ENCODE measurements at places on chromosomes 2 and 18. TPM values are rescaled to one million over a fixed set of nuclear protein-coding genes. Genes with fewer than 3 reads are reported as not detected.

ATP5F1A gene
- total RNA-seq = 265 TPM

RAB31 gene
- 32.1 TPM for total RNA-seq

GRCh38 chr2:190465060-190465459 lies 56.9 kb downstream of the MFSD6 start:
- no peak for DNase-seq
- H3K4me3 ChIP-seq = no peak overlapping the region
- peaks cover 20% of the 10 kb centered on the region for H3K4me1 ChIP-seq
- no peaks in the 10 kb centered on the region for H3K27me3 ChIP-seq
- H3K27ac ChIP-seq = no peak overlapping the region
- no peaks in the 10 kb centered on the region for H3K36me3 ChIP-seq

ITGB6 gene
- total RNA-seq = 46.3 TPM

- peak; percentile 91 for DNase-seq
- no peaks in the 10 kb centered on the region for H3K27me3 ChIP-seq
- peak overlapping the region; percentile 96 for H3K27ac ChIP-seq
- H3K4me1 ChIP-seq = peaks cover 14% of the 10 kb centered on the region
- peak overlapping the region; percentile 60 for H3K4me3 ChIP-seq
Observed at GRCh38 chr2:88627856-88628570, 749 bp upstream of the EIF2AK3 start.

GRCh38 chr18:76454418-76454817 lies 40.6 kb downstream of the ZNF516 start:
- H3K4me1 ChIP-seq = peaks cover 6% of the 10 kb centered on the region
- peak; percentile 60 for DNase-seq
- peaks cover 5% of the 10 kb centered on the region for H3K36me3 ChIP-seq
- no peak overlapping the region for H3K27ac ChIP-seq
- H3K4me3 ChIP-seq = no peak overlapping the region

GRCh38 chr2:182854375-182855105 lies 11.9 kb downstream of the FRZB start:
- no peak overlapping the region for H3K4me3 ChIP-seq
- H3K27ac ChIP-seq = no peak overlapping the region
- no peaks in the 10 kb centered on the region for H3K36me3 ChIP-seq
- no peaks in the 10 kb centered on the region for H3K27me3 ChIP-seq

RNF125 gene
- 4.8 TPM for total RNA-seq

Measured in lung (tissue), 17 donors.